Hepatocyte (in vitro differentiated cells): ENCODE measurements at places on chromosomes 4 and X. TPM values are rescaled to one million over a fixed set of nuclear protein-coding genes. Genes with fewer than 3 reads are reported as not detected.

- no peaks in the 10 kb centered on the region for H3K27me3 ChIP-seq
- H3K4me1 ChIP-seq, result no peaks in the 10 kb centered on the region
- H3K27ac ChIP-seq, result no peak overlapping the region
- H3K4me3 ChIP-seq, result no peak overlapping the region
These were observed 10.7 kb downstream of the SGMS2 start for GRCh38 chr4:107835406-107835805.

DNA sequence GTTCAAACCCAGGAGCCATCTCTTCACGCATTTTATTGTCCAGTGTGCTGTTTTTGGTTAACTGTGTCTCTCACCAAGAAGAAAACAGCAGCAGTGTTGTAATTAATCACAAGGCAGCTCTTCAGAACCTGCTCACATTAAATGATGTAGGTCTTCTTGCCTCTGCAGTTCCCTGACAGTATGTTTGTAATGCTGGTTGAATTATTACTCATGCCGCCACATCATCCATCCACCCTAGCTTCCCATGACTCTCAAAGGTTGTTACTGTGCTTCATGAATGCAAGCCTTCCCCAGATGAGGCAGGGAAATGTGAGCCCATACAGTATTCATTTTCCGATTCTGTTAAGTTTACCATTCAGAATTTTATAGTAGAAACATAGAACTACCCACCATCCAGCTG lies 17.4 kb downstream of the TLR10 start:
- H3K27me3 ChIP-seq, result no peaks in the 10 kb centered on the region
- H3K27ac ChIP-seq, result no peak overlapping the region
- DNase-seq, result no peak
- no peaks in the 10 kb centered on the region for H3K4me1 ChIP-seq
- no peak overlapping the region for H3K4me3 ChIP-seq

GRCh38 chr4:3426465-3427133 lies 15.2 kb upstream of the HGFAC start:
- no peak for DNase-seq
- no peak overlapping the region for H3K27ac ChIP-seq
- H3K36me3 ChIP-seq, result no peaks in the 10 kb centered on the region
- H3K4me1 ChIP-seq, result no peaks in the 10 kb centered on the region

GRCh38 chr4:21964762-21965319 lies 16.3 kb upstream of the KCNIP4 start:
- no peak overlapping the region for H3K27ac ChIP-seq
- no peak overlapping the region for H3K4me3 ChIP-seq
- no peaks in the 10 kb centered on the region for H3K36me3 ChIP-seq
- no peak for DNase-seq
- no peaks in the 10 kb centered on the region for H3K4me1 ChIP-seq
- no peaks in the 10 kb centered on the region for H3K27me3 ChIP-seq

DNA sequence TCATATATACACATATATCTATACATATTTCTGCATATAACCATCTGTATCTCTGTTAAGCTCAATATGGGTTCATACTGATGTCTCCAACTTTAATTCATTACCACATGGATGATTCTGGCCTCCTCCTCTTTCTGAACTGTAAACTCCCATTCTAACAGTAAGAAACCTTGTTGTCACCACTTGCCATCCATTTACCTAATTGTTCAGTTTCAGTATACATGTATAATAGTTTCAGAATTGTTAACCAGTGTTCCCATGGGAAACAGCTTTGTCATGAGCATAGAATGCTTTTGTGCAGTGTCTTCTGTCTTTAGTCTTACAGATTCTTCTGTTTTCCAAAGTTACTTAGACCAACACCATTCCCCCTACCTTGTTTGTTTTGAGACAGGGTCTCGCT lies 35.9 kb downstream of the SLC9A6 start:
- no peaks in the 10 kb centered on the region for H3K36me3 ChIP-seq
- no peak overlapping the region for H3K4me3 ChIP-seq
- H3K4me1 ChIP-seq, result no peaks in the 10 kb centered on the region
- no peak overlapping the region for H3K27ac ChIP-seq
- DNase-seq, result no peak

LEF1 gene
- 7.5 and 8.6 TPM in 2 replicates for total RNA-seq
